CD8-positive, alpha-beta T cell (primary cell): ENCODE measurements at places on chromosomes 1 and 21.

DNA sequence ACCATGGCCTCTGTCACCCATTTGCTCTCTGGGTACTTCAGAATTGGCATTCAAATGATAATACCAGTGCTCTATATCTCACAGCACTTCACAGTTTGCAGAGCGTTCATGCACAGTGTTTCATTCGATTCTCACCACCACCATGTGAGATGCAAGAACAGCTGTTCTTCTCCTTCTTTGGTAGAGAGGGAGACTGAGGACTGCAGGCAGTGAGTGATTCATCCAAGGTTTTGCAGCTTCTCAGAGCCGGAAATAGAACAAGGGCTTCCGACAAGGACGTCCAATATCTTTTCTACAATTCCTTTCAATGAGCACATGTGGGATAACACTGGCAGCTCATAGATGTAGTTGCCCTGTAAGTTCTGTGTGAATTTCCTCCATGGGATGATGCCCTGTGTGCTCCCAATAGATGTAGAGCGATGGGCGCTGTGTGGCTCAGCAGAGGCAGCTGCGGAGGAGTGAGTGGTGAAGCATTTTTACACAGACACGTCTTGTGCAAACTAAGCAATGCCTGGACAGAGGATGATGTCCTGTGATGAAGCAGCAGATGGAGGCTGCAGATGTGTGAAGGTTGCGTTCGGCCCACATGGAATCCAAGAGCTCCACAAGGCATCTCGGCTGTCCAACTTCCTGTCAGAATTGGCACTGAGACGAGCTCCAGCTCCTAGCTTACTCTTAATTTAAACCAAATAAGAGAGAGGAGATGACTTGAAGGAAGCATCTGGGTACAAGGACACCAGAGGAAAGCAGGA lies 24.9 kb downstream of the MT1HL1 start:
- no peak for DNase-seq

DNA sequence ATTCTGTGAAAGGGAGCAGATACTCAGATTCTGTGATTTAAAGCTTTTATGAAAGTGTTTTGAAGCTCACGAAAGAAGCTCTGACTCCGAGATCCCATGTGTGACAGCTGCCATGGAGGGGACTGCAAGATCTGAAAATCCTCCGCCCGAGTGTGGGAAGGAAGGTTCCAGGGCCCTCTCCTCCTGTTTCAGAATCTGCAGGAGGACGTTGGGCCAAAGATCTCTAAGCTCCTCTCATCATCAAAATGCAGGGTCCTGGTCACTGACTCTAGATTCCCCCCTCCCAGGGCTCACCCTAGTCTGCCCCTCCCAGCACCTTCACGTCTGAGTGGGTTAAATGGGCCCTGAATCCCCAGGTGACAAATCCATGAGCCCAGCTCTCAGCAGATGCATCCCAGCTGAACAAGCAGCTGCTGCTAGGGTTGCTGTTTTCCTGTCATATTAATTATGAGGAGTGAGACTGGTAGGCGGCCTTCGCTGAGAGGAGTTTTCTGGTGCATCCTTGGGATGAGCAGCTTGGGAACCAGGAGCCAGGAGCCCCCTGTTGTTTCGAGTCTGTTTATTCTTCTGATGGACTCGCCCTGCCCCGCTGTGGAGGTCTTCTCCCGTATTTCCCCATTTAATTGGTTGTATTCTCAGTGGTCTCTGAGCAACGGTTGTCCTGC lies 402.0 kb downstream of the MATN1 start:
- no peak for DNase-seq

- no peak for DNase-seq
Measured at GRCh38 chr1:214404154-214404553, 123.2 kb downstream of the SMYD2 start.

DNA sequence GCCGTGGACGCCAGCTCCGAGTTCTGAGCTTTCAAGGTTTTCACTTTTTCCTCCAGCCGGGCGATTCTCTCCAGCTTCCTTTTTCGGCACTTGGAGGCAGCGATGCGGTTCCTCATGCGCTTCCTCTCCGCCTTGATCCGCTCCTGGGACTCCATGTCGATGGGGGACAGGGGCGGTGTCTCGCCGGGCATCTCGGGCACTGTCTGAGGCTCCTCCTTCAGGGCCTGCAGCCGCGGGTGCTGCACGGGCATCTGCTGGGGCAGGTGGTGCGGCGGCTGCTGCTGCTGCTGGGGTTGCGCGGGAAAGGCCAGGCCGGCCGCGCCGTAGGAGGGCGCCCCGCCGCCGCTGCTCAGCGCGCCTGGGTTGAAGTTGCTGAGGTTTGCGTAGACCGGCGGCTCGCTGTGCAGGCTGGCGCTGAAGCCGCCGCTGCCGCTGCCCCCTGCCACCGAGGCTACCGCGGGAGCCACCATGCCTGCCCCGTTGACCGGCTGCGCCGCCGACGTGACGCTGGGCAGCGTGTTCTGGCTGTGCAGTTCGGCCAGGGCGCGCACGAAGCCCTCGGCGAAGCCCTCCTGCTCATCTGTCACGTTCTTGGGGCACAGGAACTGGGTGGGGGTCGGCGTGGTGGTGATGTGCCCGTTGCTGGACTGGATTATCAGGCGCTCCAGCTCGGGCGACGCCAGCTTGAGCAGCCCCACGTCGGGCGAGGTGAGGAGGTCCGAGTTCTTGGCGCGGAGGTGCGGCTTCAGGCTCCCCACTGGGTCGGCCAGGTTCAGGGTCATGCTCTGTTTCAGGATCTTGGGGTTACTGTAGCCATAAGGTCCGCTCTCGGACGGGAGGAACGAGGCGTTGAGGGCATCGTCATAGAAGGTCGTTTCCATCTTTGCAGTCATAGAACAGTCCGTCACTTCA lies 1.4 kb downstream of the JUN start:
- DNase-seq = peak; percentile 58

DNA sequence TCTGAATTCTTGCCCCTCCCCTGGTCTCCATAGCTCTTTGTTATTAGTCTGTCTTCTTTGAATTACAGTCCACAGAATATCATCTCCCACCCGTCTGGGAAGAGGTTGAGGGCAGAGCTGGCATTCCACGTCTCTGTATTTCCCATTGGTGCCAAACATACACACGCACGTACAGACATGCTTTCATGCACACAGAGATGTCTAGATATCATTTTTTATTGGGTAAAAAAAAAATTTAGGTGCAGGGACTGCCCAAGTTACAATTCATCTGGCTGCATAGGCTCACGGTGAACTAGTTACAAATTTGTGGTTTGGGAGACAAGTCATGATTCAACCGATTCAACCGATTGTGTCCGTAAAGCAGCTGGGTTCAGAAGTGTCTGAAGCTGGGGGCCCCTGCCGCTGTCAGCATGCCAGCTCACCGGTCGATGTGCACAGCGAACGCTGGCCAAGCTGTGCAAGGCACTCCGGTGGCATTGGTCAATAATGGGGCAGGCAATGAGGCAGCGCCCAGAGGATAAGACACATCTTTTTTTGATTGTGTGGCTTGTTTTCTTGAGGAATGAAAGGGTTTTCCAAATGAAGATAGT lies 73.7 kb downstream of the KCNN3 start:
- DNase-seq = no peak

DNA sequence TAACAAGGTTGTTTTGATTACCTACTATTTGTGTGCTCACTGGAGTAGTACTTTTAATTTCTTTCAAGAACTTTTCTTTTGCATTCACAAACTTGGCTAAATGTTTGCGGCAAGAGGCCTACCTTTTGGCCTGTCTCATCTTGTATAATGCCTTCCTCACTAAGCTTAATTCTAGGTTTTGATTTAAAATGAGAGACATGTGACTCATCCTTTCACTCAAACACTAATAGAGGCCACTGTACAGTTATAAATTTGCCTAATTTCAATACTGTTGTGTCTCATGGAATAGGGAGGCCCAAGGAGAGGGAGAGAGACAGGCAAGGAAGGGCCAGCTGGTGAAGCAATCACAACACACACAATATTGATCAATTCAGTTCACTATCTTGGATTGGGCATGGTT lies 66.1 kb downstream of the ZNF644 start:
- DNase-seq = no peak

GRCh38 chr21:44495611-44496563 lies 40.6 kb downstream of the LRRC3 start:
- DNase-seq = no peak

- no peak for DNase-seq
Measured at GRCh38 chr1:46603481-46603857, 599 bp downstream of the MKNK1 start.

DNA sequence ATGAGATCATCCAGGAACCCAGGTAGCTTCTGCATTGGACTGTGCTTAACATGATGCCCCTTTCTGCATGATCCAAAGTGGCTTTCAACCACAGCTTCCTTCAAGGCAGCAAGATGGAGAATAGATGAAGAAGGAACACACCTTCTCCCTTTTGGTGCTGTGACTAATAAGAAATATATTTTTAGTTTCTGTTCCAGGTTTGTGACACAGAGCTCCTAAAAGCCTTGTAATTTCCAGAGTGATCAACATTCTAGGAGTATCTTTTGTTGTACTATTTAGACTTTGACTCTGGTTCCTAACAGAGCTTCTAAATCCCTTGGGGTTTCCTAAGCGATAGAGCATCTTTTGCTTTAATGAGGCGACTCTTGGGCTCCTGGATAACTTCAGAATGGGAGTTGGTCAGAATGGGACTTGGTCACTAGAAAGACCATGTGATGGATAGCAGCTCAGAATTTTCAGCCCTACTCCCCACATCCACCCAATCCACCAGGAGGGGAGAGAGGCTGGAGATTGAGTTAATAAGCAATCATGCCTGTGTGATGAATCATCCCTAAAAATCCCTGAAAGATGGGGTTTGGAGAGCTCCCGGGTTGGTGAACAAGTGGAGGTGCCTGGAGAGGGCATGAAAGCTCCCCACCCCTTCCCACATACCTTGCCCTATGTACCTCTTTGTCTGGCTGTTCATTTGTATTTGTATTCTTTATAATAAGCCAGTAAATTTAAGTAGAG lies 134.8 kb downstream of the FGGY start:
- DNase-seq = no peak

- DNase-seq = no peak
Measured at GRCh38 chr1:225300381-225300780, 127.5 kb downstream of the LBR start.

GRCh38 chr1:206635978-206636345 lies 626 bp downstream of the DYRK3 start:
- no peak for DNase-seq

GRCh38 chr21:32538147-32538792 lies 47.1 kb downstream of the TCP10L start:
- peak; percentile 63 for DNase-seq

DNA sequence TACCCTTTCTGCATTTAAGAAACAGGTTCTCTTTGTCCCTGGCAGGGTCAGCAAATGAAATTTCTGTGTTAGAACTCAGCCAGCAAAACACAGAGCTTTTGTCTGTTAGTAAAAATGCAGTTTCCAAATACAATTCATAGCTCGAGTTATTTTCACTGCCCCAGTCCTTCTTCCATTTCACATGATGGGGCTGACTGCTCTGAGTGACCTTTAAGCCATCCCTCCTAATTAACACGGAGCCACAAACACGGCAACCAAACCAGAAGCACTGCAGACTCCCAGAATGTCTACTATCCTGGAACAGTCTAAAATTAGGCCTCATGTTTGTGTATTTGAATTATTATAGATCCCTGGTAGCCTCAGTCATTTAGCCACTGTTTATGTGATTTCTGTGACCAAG lies 99.1 kb upstream of the RGS4 start:
- DNase-seq = no peak

- DNase-seq = no peak
Measured at GRCh38 chr1:116306840-116307442, 66.1 kb upstream of the ATP1A1 start.

DNA sequence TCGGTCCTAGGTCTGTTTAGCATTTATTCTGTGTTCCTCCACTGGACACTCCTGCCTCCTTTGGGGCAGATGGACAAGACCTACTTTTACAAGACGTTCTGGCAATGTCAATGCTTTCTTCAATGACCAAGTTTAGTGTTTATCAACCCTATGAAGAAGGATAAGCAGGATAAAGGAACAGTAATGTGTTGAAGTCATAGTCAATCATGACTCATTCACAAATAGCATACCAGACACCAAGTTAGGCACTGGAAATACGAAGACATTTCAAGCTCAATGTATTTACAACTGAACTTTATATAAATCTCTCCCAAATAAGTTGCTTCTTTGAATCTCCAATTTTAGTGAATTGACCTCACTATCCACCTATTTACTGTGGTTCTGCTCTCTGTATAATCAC lies 4.8 kb upstream of the SLC35D1 start:
- no peak for DNase-seq

DNA sequence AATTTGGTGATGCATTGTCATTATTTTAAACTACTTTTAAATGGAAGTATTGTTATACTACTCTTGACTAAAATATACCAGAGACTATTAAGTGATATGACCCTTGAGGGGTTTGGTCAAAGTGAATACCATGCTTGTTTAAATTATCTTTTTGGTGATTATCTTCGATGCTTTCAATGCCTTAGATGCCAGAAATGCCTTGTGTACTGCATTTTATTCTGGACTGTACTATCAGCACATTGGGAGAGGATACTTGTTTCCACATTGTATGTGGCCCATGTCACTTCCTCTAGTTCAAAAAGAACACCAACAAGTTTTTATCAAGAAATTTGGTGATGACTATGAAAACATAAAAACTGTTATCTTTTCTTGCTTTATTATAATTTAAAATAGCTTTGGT lies 16.3 kb downstream of the MAP3K7CL start:
- no peak for DNase-seq

DNA sequence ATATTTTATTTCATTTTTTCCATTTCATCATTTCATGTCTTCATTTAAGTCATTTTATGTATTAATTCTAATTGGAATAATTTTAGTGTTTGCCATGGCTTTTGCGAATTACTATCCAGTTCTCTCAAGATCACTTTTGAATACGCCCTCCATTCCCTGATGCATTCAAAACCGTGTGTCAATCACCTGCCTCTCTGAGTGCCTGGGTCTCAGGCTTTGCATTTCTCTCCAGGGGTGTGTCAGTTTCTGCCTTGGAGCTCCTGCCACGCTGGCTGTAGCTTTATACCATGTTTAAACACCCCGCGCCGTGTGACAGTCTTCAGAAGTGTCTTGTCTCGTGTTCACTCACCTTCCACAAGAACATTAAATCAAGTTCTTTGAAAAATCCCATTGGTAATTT lies 7.4 kb upstream of the DNMT3L start:
- DNase-seq = no peak

DNA sequence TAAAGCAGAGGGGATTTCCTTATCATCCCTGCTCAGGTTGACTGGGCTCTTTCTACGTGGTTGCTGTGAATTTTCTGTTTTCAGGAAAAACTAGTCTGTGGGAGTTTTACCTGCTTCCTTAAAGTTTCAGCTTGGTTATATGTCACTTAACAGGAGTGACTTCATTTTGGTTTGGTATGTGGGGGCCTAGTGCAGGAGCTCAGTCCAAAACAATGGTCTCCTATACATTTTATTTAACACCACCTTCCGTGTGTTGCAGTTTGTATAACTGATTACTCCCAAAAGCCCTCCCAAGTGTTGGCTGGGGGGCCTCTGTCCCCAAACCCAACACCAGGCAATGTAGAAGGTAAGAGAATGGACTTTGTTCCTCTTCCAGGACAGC lies 5.3 kb downstream of the IL23R start:
- DNase-seq = peak; percentile 27

- DNase-seq = no peak
Measured at GRCh38 chr1:231861541-231862481, 235.2 kb downstream of the DISC1 start.
